ENCODE measurements at places on chromosomes 6 and 20.

DNA sequence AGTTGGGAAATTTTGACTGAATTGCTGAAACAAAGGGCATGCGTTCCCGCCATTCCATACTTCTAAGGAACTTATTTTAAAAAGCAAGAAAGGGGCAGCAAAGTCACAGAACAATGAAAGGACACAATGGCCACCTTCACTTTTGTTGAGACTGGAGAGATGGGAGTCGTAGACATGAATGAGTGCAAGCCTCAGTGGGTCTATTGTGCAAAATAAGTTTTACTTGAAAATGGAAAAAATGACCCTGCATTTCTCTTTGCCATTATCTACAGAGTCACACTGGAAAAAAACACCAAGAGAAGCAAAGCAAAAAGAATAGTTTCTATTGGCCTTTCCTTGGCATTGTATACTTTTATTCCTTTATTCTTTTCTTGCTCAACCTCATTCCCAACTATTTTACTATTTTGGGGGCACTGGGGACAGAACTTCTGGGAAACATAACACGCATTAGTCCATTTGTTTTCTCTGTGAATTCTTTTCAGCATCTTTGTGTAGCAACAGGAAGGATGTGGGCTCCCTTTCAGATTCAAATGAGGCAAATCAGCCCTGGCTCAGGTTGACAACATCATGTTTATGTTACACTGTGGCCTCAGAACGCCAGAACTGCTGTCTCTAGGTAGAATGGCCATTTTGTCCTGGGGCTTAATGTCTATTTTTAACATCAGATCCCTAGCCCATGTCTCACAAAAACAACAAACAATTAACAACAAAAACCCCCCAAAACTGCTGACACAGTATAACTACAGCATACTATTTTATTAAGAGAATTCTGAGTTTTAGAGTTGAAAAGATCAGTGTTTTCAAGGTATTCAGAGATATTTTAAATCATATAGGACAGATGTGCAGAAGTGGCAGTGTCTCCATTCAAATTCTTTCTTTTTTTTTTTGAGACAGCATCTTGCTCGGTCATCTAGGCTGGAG is 122.2 kb downstream of the FYN start:
- DNase-seq, result no peak

- no peak for DNase-seq
Observed at GRCh38 chr20:42429761-42430458, 759.8 kb downstream of the PTPRT start.

DNA sequence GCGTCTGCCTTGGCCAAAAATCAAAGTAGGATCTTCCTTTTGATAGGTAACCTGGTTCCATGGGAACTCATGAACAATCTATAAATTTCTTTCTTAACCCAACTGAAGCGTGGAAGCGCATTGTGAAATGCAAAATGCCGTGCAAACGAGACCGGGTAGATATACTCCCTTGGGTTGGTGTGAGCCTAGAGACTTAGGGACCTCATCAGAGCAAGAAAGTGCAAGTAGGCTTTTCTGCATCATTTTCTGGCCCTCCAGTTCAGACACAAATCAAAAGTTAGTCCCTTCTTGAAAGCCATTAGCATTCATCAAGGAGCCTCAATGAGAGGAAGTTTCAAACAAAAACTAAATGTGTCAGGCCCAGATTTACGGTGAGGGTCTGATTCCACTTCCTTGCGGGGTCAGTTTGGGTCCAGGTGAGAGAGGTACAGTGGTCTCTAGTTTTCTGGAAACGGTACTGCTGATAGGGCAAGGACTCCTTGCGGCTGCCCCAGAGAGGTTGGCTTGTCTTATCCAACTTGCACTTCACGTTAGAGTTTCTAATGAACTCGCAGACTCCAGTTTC is 5.3 kb upstream of the ZNF184 start:
- no peak for DNase-seq

GRCh38 chr6:87902383-87902782 is 145.3 kb upstream of the SPACA1 start:
- no peak for DNase-seq

DNA sequence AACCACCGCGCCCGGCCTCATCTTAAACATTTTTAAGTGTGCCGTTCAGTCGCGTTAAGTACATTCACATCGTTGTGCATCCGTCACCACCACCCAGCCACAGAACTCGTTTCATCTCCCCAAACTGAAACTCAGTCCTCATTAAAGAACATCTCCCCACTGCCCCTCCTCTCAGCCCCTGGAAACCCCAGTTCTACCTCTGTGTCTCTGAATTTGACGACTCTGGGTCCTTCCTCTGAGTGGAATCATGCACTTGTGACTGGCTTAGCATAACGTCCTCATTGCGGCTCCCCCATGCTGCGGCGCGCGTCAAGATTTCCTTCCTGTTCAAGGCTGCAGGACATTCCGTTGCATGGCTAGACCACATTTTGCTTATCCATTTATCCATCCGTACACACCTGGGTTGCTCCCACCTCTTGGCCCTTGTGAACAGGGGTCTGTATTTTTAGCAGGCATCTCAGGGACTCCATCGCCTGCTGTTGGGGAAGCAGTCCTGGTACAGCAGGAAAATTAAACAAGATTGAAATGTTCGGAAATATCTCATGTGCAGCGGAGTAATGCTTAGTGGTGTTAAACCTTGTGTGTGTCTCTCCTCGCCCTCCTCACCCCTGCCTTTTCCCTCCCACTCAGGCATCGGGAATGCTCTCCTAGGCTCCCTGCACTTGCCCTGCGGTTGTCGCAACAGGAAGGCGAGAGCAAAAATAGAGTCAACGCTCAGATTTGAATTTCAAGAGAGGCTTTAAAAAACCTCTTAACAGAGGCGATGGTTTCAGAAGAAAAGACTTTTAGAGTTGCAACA is 127.9 kb downstream of the PXDC1 start:
- no peak for DNase-seq

DNA sequence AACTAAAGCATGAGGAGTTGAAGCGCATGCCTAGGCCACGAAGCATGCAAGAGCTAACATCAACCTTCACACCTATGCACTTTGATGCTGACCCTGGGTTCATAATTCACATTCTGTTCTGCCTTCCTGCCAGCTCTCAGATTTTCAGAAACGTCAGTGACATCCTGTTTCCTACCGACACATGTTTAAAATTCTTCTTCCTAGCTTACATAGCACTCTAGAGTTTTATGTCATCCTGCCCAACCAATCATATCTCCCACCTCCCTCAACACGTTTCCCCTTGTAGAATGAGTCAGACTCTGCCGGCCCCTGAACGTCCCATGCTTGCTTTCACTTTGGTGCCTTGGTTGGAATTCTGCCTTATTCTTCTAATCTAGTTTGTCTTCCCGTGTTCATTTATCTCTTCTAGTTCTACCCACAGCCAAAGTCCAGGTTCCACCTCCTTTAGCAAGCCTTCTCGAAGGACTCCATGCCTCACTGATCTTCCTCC is 97.2 kb upstream of the MAP7 start:
- no peak for DNase-seq

DNA sequence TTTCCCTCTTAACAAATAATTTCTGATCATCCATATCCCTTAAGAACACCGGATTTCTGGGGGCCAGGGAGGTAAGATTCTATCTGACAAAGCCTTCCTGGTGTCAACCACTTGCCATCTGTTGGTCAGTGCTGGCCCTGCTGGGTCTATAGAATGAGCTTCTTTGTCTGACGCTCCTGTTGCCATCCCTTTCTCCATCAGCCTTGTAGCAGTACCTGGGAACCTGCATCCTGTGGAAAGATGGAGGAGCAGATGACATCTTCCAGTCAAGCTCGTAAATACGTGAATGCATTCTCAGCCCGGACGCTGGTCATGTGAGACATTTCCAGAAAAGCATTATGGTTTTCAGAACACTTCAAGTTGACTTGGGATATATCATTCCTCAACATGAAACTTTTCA is 36.6 kb downstream of the MYB start:
- DNase-seq, result no peak

DNA sequence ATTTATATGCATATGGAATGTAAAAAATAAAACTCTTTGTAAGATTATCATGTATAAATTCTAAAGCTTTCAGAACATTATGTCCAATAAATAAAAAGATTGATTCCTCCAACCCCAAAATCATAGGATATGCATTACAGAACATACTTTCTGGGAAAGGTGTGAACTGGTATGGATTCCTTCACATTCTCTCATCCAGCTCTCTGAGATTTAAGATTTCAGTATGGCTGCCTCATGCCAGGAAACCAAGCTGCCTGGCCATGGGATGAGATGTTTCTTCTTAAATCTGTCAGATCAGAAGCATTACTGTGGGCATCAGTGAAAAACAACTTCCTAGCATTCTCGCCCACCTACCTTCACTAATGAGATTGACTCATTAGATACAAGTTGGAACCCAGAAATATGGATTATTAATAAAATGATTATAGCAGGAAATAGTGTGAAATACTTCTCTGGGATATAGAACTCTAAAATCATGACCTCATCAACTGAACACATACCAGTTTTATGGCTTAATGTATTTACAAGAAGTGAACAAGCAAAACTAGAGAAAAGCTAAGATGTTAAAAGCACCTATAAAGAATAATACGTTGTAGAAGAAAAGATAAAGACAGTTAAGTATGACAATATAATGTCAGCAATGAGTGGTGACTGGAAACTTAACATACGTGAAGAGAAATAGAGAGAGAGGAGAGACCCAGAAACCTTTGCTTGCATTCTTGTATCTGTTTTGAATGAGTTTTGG is 171.6 kb upstream of the PHACTR1 start:
- DNase-seq, result no peak

GRCh38 chr6:3214898-3215297 is 12.6 kb downstream of the TUBB2B start:
- DNase-seq, result no peak

- DNase-seq, result no peak
Observed at GRCh38 chr6:47520282-47520681, 42.7 kb downstream of the CD2AP start.
